ENCODE measurements at places on chromosomes 16 and 17.
A peak's percentile ranks its signal among the peaks of the same experiment; 100 is the strongest.

GRCh38 chr16:78811247-78811646, 711.8 kb downstream of the WWOX start:
- DNase-seq = no peak

DNA sequence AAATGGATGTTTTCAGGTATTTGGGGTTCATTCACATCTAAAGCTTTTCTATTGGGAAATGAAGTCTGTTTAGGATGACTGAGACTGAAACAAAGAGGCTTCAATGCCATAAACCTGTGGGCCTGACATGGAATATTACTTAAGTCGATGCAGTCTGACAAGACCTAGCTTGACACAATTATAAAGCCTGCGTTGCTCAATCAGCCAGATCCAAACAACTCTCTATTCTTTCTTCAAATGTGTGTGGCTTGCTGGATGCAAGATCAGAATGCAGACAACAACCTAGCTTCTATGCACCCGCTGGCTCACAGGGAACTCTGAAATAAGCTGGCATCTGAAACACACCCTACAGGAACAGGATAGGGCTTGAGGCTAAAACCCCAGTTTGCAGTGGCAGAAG, 40.0 kb downstream of the RFFL start:
- no peak for DNase-seq

DNA sequence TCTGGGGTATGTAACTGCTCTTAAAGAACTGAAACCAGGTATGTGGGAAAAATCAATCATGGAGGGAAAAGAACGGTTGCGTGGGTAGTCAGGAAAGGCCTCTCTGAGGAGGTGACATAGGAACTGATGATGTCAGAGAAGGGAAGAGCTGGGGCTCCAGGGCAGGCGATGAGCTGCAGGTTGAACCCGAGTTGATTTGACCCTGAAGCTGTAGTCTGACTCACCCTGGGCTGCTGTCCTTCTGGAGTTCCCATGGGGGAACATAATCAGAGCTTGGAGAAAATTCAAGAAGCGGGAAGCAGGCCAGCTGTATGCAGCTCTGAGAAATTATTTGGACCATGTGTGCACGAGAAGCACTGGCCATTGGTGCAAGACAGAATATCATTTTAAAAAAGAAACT, 16.7 kb downstream of the SLC6A2 start:
- DNase-seq = no peak

GRCh38 chr16:635573-636205, 416 bp downstream of the METTL26 start:
- DNase-seq = no peak

GRCh38 chr17:67970783-67971182, 25.5 kb downstream of the C17orf58 start:
- DNase-seq = no peak

- DNase-seq = peak; percentile 66
Observed at GRCh38 chr17:8226536-8227237, 16.3 kb upstream of the AURKB start.

DNA sequence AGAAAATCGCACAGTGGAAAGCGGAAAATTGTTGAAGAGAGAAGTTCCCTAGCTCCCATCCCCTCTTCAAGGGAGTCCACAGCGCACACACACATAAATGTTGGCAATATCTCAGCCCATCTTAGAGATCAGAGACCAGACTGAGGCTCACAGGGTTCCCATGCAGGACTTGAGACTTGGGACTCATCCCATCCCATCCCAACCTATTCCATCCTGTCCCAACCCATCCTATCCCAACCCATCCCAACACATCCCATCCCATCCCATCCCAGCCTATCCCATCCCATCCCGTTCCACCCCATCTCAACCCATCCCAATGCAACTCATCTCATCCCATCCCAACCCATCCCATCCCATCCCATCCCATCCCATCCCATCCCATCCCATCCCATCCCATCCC, 29.6 kb downstream of the GSG1L start:
- no peak for DNase-seq

GRCh38 chr16:35752773-35753558, 2293.6 kb downstream of the TP53TG3F start:
- no peak for DNase-seq

DNA sequence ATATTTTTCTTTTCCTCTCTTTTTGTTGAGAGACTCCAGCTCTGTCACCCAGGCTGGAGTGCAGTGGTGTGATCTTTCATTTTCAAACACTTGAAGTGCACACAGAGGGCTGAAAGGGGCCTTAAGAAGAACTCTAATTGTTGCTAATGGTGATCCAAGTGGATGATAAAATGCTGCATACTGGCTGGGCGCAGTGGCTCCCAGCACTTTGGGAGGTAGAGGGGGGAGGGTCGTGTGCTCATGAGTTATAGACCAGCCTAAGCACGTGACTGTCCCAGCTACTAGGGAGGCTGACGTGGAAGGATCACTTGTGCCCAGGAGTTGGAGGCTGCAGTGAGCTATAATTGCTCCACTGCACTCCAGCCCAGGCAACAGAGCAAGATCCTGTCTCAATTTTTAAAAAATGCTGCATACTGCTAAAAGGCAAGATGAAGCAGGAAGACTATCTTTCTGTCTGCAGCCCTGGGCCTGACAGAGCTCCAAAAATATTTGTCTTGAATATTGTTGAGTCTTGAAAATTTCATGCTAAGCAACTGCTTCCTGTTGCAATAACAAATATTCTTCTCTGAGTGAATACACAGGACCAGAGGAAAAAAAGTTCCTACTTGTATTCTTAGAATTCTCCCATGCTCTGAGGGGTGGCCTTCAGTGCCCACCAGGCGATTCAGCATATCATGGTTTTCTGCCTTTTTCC, 63.7 kb upstream of the AKTIP start:
- DNase-seq = no peak

GRCh38 chr17:75008373-75008772, 4.1 kb upstream of the MRPL58 start:
- DNase-seq = no peak

- DNase-seq = no peak
Observed at GRCh38 chr17:77719806-77720205, 238.7 kb upstream of the TNRC6C start.

- DNase-seq = no peak
Observed at GRCh38 chr17:28397687-28398279, 8.2 kb downstream of the SLC46A1 start.

GRCh38 chr16:11682655-11683096, 14.4 kb downstream of the SNN start:
- peak; percentile 85 for DNase-seq

GRCh38 chr17:83132251-83133081, 53.1 kb downstream of the METRNL start:
- DNase-seq = no peak

DNA sequence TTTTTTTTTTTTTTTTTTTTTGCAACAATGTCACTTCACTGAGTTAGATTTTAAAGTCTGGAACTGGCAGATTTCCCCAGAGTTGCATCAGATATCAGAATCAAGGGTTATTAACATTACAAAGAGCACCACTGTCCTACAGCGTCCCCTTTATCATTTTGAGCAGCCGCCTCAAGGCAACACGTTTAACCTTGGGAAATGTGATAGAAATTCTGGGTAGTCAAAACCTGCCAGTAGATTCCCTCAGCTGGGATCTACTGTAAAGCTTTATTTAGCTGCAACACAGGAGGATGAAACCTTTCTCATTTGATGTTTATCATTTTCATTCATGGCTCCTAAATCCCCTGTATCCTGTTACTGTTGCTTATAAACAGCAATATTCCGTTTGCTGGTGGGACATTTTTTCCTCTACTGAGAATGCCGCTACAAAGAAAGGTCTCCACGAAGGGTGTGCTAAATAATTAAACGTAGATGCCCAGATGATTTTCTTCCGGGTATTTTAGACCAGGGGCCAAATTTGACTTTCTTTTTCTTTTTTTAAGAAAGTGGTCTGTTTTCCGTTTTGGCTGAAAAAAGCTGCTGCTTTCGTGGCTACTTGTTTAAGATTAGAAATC, 436.1 kb upstream of the GOT2 start:
- no peak for DNase-seq

GRCh38 chr17:70493277-70493874, 324.0 kb downstream of the KCNJ2 start:
- DNase-seq = no peak

GRCh38 chr17:57706761-57707160, 38.3 kb downstream of the CCDC182 start:
- DNase-seq = no peak

GRCh38 chr17:3667366-3668278, 756 bp downstream of the TAX1BP3 start:
- DNase-seq = peak; percentile 42

GRCh38 chr17:50134206-50135110, 4.5 kb upstream of the SAMD14 start:
- DNase-seq = no peak

DNA sequence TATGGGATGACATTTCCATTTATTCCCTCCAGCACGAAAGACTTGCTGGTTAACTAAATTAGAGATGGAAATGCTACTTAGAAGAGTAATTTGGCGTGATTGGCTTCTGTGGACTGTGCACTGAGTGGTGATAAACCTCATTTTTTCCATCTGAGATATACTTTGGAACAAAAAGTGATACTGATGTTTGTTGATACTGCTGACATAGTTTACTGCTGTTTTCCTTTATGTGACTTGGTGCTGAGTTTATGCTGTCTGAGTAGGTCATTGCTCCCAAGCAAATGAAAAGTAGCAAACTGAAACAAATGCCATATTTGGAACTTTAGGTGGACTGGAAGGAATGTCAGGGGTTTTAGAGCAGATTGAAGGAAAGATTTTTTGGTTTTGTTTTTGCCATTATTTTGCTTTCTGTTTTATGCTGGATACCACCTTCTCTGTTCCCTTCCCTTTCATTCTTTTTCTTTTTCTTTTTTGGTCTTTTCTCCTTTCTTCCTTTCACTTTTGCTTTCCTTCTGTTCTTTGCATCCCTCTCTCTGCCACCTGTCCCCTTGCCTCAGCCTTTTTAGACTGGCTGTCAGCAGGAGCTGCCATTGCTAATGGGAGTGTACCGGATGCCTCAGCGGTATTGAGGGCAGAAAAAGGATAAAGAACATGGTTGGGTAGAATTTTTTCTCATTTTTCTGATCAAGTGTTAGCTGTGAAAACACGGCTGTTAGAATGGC, 41.8 kb downstream of the NUP93 start:
- DNase-seq = no peak

GRCh38 chr16:56950881-56951771, 10.6 kb upstream of the CETP start:
- peak; percentile 92 for DNase-seq

DNA sequence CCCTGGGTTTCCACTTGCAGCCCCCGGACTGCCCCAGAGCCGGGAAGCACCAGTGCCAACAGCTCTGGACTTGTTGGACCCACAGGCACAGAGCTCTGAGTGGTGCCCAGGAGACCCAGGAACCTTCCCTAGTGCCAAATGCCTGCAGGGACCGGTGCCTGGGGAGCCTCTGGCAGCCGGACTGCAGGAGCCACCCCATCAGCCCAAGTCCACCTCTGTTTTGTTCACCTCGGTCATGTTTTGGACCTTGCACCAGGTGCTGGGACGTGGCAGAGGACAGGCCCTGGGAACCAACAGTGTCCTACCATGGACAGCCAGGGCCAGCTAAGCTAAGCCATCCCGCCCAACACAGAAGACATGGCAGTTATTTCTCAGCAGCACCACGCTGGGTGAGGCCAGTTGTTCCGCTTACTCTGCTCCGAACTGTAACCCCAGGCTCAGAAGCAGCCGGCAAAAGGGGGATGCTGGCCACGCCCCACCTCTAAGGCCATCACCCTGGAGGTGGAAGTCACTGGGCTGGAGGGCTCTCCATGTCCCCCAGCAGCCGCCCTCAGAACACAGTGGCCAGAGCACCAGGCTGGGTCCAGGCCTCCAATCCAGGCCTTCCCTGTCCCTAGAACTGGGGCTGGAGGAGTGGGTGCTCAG, 79.8 kb downstream of the AMFR start:
- DNase-seq = no peak

- DNase-seq = no peak
Observed at GRCh38 chr16:79388396-79388795, 212.1 kb downstream of the MAF start.

GRCh38 chr17:15482476-15482875, 15.1 kb upstream of the CDRT4 start:
- DNase-seq = no peak

GRCh38 chr17:51764387-51764971, 394.0 kb downstream of the CA10 start:
- peak; percentile 30 for DNase-seq

- DNase-seq = no peak
Observed at GRCh38 chr16:17299790-17300189, 171.0 kb downstream of the XYLT1 start.

GRCh38 chr16:85220125-85220839, 108.0 kb upstream of the CIBAR2 start:
- DNase-seq = no peak

- DNase-seq = no peak
Observed at GRCh38 chr17:82638183-82638773, 10.0 kb downstream of the WDR45B start.

- DNase-seq = no peak
Observed at GRCh38 chr17:40315206-40315605, 6.2 kb downstream of the RARA start.

GRCh38 chr17:33602981-33603380, 309.9 kb upstream of the ASIC2 start:
- DNase-seq = no peak

DNA sequence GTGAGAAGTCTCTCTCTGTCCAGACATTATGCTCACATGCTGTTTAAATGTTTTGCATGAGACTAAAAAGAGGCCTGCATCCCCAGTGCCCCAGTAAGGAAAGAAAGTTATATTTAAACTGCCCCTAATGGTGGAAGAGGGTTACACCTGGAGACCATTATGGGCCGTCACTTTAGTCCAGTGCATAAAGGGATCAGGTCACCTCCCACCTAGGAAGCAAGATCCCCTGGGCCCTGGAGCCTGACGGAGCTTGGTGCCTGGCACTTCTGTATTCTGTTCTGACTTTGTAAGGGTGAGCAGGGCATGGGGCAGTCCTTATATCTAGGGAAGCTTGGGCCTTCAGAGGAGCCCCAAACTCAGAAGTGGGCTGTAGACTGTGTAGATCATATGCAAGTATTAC, 67.9 kb downstream of the CPPED1 start:
- no peak for DNase-seq

DNA sequence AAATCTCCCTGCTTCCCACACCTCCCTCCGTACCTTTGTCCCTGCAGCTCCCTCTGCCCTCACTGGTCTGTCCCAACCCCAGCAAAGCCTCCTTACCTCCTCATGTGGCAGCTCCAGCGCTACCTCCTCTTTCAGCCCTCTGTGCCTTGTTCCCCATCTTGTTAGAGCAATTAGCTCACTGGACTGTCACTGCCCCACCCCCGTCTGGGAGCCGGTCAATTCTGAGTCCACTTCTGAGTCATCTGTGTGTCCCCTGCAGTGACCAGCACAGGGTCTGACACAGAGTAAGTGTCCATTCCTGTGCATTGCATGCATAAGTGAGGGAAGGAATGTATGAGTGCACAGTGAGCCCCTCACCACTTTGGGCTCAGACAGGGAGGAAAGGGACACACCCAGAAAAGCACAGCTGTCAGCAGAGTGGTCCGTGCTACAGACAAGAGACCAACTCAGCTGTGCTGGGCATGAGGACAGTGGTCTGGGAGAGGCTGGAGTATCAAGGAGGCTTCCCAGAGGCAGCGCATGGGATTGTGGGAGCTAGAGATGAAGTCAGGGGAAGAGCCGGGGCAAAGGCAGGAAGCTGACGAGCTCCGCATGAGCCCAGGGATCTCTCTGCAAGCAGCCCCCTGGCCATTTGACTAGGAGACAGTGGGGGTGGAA, 45.9 kb downstream of the PITPNM3 start:
- no peak for DNase-seq

- no peak for DNase-seq
Observed at GRCh38 chr16:74679983-74680382, 13.3 kb upstream of the RFWD3 start.
